Endodermal cell (in vitro differentiated cells): ENCODE measurements at places on chromosomes 5 and 9.

DNA sequence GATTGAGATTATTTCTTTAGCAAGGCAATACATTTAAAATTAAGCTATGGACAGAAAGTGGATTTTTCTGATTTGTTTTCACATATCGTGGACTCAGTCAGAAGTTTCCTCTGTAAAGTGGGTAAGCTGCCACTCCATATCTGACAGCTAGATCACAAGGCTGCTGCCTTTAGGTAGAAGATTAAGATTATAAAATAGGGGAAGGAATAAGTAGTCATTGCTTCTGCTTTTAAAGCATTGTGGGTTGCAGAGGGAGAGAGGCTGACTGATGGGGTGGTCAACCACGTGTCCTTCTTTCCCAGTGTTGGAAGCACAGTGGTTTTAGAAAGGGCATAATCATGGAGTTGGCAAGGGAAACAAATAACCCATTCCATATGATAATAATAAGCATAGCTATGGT lies 74.3 kb upstream of the MOCS2 start:
- DNase-seq: no peak

GRCh38 chr5:44365345-44365744 lies 23.9 kb downstream of the FGF10 start:
- no peak for DNase-seq

DNA sequence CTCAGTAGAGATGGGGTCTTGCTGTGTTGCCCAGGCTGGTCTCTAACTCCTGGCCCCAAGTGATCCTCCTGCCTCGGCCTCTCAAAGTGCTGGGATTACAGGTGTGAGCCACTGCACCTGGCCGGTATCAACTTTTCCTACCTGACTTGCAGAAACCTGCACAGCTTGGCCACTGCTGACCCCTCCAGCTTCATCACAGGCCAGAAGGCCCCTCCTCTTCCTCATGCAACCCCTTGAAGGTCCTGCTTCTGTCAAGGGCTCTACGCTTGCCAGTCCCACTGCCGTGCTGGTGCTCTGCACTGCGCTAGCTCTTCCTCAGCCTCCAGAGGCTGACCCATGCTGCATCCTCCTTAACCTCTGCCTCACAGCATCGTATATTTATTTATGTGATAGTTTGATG lies 32.5 kb upstream of the RNU6ATAC start:
- peak; percentile 31 for DNase-seq

- no peak for DNase-seq
These were observed 45.3 kb upstream of the CDK5RAP2 start for GRCh38 chr9:120625222-120625621.

GRCh38 chr9:122371846-122372245 lies 1.0 kb downstream of the PTGS1 start:
- DNase-seq: no peak

DNA sequence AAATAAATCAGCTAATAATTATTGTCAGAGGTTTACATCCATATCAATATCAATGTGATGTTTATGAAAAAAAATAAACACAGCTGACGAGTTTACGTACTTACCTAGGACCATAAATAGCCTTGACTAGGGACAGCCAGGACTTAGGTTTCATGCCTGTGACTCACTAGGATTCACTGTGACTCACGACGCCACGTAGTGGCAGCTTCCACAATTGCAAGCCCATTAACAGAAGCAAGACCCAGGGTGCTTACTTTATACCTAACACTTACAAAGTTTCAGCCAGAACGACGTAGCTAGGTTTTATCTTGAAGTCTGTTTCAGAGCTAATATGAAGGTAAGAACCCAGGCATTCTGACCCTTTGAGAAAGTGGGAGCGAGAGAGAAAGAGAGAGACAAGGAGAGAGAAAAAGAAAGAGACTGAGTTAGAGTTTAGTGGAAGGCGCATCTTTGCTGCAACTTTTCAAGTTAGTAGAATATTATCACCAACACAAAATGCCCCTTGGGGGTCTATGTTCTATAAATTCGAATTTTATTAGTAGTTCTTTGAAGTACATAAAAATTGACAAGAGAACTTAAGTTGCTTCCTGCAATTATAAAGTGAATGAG lies 191.2 kb downstream of the GNA14 start:
- DNase-seq: peak; percentile 97

GRCh38 chr5:120872297-120872696 lies 408.2 kb downstream of the PRR16 start:
- no peak for DNase-seq

GRCh38 chr9:110911659-110912418 lies 126.4 kb downstream of the LPAR1 start:
- no peak for DNase-seq

DNA sequence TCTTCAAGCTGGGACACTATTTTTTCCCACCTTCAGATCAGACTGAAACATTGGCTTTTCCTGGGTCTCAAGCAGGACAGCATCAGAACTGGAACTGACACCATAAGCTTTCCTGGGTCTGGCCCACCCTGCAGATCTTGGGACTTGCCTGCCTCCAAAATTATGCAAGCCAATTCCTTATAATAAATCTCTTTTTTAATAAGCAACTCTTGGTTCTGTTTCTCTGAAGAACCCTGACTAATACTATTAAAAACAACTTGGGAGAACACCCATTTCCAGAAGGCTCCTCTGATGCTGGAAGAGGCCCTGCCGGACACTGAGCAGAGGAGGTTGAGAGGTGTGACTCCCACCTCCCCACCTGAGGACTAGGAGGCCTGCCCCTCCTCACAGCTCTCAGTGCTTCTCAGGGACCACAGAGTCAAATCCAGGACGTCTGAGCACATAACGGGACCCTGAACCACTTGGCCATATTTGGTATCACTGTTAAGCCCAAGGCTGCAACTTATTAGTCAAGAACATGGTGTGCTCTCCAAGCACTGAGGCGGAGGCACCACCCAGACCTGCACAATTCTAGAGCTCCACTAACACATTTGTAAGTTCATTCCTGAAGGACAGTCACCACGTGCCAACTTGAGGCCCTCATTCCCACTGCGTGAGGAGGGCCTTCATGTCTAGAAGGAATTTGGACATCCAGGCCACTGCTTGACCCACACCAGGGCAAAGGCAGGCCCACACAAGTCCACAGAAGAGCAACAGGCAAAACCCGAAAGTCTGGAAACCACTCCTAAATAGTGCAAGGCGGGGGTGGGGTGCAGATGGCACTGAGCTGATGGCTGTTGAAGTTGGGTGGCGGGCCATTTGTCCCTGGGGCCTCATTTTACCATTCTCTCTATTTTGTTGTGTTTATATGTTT lies 9.5 kb downstream of the SHC3 start:
- DNase-seq: no peak

DNA sequence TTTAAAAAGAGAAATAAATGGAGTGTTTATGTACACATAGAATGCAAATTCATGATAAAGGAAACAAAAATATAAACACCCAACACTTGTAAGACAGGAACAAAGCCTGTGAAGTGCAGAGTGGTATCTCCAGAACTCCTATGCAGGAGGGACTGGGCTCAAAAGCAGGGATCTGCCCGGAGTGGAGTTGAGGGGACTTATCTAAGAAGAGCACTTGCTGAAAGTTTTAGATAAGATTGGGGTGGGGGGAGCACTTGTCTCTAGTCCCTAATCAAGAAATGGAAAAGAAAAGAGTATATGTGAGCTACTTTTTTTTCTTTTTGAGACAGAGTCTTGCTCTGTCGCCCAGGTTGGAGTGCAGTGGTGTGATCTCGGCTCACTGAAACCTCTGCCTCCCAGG lies 840.4 kb downstream of the MAT2B start:
- DNase-seq: no peak
